ENCODE measurements at places on chromosomes 2 and 18. TPM values are rescaled to one million over a fixed set of nuclear protein-coding genes. Genes with fewer than 3 reads are reported as not detected.

VIT gene
- total RNA-seq = 9.8 TPM

SPP2 gene
- total RNA-seq = not detected

RGPD3 gene
- 0.34 TPM for total RNA-seq

ANKRD53 gene
- not detected for total RNA-seq

STK36 gene
- total RNA-seq = 20.7 TPM

YPEL5 gene
- total RNA-seq = 113 TPM

TSPYL6 gene
- not detected for total RNA-seq

ALKAL2 gene
- total RNA-seq = 11.0 TPM

DNAH6 gene
- total RNA-seq = 1.2 TPM

ERFE gene
- not detected for total RNA-seq

All from suprapubic skin (tissue), 4 donors.